ENCODE measurements at places on chromosomes 2 and 18.

- peak; percentile 46 for DNase-seq
Observed at GRCh38 chr2:110120171-110121051, 4.8 kb upstream of the MALL start.

- DNase-seq = no peak
Observed at GRCh38 chr2:120949957-120950590, 214.4 kb downstream of the GLI2 start.

GRCh38 chr2:72674982-72675915 is 150.6 kb downstream of the EXOC6B start:
- no peak for DNase-seq

DNA sequence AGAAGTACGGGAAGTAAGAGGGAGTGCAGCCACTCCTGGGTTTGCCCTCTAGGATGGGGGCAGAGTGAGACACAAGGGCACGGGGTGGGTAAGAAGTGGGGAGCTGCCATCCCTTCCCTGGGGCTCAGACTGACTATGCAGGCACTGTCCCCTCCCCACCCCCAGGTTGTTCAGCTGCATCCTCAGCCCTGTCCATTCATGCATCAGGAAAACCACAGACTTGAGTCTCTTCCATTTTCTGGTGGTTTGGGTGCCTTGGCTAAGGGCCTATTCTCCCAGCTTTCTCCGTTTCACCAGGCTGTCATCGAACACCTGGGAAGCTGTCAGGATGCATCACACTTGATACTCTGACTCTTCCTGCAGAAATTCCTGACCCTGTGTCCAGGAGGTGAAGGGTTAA is 111.9 kb downstream of the TFCP2L1 start:
- DNase-seq = no peak

DNA sequence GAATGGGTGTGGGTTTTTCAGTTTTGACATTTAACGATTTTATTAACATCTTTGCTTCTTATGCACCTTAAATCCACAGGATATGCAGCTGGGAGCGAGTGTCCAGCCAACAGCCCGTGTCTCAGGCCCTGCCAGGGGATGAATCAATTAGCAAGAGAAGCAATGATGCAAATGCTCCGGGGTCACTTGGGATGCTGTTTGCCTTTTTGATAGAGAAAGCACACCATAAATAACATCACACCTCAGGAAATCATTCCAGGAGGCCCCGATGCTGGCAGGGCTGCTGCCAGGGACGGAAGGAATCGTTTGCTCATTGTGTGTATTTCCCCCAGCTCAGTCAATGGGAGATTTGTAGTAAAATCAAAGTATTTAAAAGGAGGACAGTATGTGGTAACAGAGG is 394.0 kb upstream of the HNRNPA3 start:
- no peak for DNase-seq

- no peak for DNase-seq
Observed at GRCh38 chr2:73897240-73897583, 4.4 kb downstream of the ACTG2 start.

Data from cardiac fibroblast (primary cell).